Activated naive CD8-positive, alpha-beta T cell treated with anti-CD3 and anti-CD28 coated beads, Interleukin-2, amount 10 ng/mL, durations not matched to agents 7 days and 5 days (primary cell): ENCODE measurements at places on chromosomes 3 and 15. TPM values are rescaled to one million over a fixed set of nuclear protein-coding genes. Genes with fewer than 3 reads are reported as not detected.

IMPDH2 gene
- total RNA-seq, result 146 TPM

GRCh38 chr3:71237672-71238071 is 345.9 kb downstream of the FOXP1 start:
- no peaks in the 10 kb centered on the region for H3K27me3 ChIP-seq
- H3K4me1 ChIP-seq, result peaks cover 20% of the 10 kb centered on the region
- H3K27ac ChIP-seq, result no peak overlapping the region
- DNase-seq, result no peak
- peaks cover 22% of the 10 kb centered on the region for H3K36me3 ChIP-seq

GRCh38 chr15:98801234-98801561 is 152.9 kb downstream of the IGF1R start:
- H3K27me3 ChIP-seq, result no peaks in the 10 kb centered on the region
- peak overlapping the region; percentile 6 for H3K4me3 ChIP-seq
- DNase-seq, result no peak
- no peaks in the 10 kb centered on the region for H3K36me3 ChIP-seq
- no peak overlapping the region for H3K27ac ChIP-seq

SPATA12 gene
- not detected for total RNA-seq

DNA sequence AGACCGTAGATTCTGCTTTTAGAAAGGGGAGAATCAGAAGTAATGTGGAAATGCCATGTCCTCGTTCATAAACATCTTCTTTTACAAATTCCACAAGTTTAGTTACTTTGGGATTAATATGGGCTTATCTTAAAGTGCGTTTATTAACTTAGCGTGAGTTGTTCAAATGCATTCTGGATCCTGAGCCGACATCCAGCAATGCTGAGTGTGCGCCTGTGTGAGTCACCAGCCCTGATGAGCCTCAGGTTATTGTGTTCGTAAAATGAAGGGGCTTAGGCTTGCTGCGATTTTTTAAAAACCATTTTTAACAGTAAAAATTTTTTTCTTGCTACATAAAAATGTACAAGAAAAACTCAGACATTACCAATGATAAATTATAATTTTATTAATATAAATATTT is 57.9 kb downstream of the TFRC start:
- no peak overlapping the region for H3K4me3 ChIP-seq
- H3K27ac ChIP-seq, result no peak overlapping the region
- peaks cover 28% of the 10 kb centered on the region for H3K27me3 ChIP-seq
- no peaks in the 10 kb centered on the region for H3K36me3 ChIP-seq
- no peak for DNase-seq

GRCh38 chr3:189239616-189240015 is 67.8 kb downstream of the TPRG1 start:
- no peak overlapping the region for H3K4me3 ChIP-seq
- H3K4me1 ChIP-seq, result peaks cover 3% of the 10 kb centered on the region
- H3K36me3 ChIP-seq, result no peaks in the 10 kb centered on the region
- no peak overlapping the region for H3K27ac ChIP-seq
- peaks cover 2% of the 10 kb centered on the region for H3K27me3 ChIP-seq
- no peak for DNase-seq

- no peak overlapping the region for H3K4me3 ChIP-seq
- H3K36me3 ChIP-seq, result peaks cover 20% of the 10 kb centered on the region
- peaks cover 7% of the 10 kb centered on the region for H3K4me1 ChIP-seq
- no peak overlapping the region for H3K27ac ChIP-seq
- DNase-seq, result no peak
- H3K27me3 ChIP-seq, result no peaks in the 10 kb centered on the region
These were observed 42.4 kb downstream of the GABPB1 start for GRCh38 chr15:50312636-50313035.

GRCh38 chr15:66883284-66883911 is 181.4 kb downstream of the SMAD6 start:
- H3K36me3 ChIP-seq, result no peaks in the 10 kb centered on the region
- no peak overlapping the region for H3K4me3 ChIP-seq
- no peak overlapping the region for H3K27ac ChIP-seq
- H3K27me3 ChIP-seq, result peaks cover 12% of the 10 kb centered on the region
- DNase-seq, result peak; percentile 2
- no peaks in the 10 kb centered on the region for H3K4me1 ChIP-seq

- no peak for DNase-seq
- no peak overlapping the region for H3K27ac ChIP-seq
- peaks cover 2% of the 10 kb centered on the region for H3K4me1 ChIP-seq
- H3K36me3 ChIP-seq, result peaks cover 2% of the 10 kb centered on the region
- no peaks in the 10 kb centered on the region for H3K27me3 ChIP-seq
These were observed 108.5 kb downstream of the ASB7 start for GRCh38 chr15:100710744-100711515.

- H3K27me3 ChIP-seq, result no peaks in the 10 kb centered on the region
- no peak overlapping the region for H3K4me3 ChIP-seq
- no peak for DNase-seq
- peak overlapping the region; percentile 76 for H3K27ac ChIP-seq
- H3K36me3 ChIP-seq, result peaks cover 25% of the 10 kb centered on the region
These were observed 33.4 kb upstream of the ZNF609 start for GRCh38 chr15:64426845-64427465.

ATP13A4 gene
- total RNA-seq, result 4.0 TPM

DNA sequence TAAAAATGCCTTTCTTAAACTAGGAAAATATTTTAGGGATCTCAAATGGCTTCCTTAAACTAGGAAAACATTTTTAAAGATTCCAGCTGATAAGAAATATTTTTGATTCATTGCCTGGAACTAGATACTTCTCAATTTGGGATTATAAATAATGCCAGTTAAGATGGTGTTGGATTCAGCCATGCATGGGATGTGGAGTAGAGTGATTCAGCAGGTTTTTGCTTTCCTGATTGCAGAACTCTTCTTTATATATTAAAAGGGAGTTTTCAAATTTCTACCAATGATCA is 15.6 kb downstream of the FILIP1L start:
- H3K4me3 ChIP-seq, result no peak overlapping the region
- peaks cover 47% of the 10 kb centered on the region for H3K36me3 ChIP-seq
- H3K27me3 ChIP-seq, result no peaks in the 10 kb centered on the region
- peaks cover 34% of the 10 kb centered on the region for H3K4me1 ChIP-seq

DNA sequence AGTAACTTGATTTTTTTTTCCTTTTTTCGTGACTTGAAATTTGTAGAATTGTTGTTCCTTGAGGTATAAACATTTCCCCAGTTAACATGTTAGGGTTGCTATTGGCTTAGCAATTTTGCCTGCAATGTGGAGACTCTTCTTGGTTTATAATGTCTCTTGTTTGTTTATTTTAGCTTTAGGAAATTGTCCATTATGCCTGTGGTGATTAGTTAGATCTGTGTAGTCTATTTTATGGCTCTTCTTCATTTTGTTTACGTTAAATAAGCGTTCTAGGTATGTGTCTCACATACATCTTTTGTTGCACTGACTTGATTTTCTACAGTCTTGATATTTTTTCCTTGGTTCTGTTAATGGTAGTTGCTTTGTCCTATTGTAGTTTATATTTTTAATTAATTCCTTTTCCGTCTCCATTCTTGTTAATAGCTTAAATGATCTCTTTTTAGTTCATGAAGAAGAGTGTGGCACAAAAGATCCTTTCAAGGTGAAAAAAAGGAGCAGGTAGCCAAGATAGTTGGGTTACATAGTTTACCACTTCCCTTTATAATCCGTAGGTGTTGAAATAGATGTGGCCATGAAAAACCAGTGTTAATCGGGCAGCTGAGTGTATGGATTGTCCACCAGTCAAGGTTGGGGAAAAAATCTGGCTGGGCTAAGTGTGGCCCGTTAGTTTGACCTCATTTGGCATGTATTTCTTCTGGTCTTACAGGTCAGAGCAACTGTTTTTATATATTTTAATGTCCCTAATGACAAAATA is 12.1 kb downstream of the IQGAP1 start:
- DNase-seq, result no peak
- peaks cover 34% of the 10 kb centered on the region for H3K36me3 ChIP-seq
- peaks cover 60% of the 10 kb centered on the region for H3K4me1 ChIP-seq
- H3K27me3 ChIP-seq, result no peaks in the 10 kb centered on the region
- H3K4me3 ChIP-seq, result peak overlapping the region; percentile 69

AMIGO3 gene
- total RNA-seq, result 2.0 TPM

- H3K36me3 ChIP-seq, result no peaks in the 10 kb centered on the region
- H3K27me3 ChIP-seq, result no peaks in the 10 kb centered on the region
- DNase-seq, result no peak
- H3K4me3 ChIP-seq, result no peak overlapping the region
- H3K4me1 ChIP-seq, result peaks cover 3% of the 10 kb centered on the region
These were observed 17.4 kb upstream of the TMPRSS7 start for GRCh38 chr3:112017091-112017490.

- no peaks in the 10 kb centered on the region for H3K36me3 ChIP-seq
- H3K4me1 ChIP-seq, result no peaks in the 10 kb centered on the region
- DNase-seq, result no peak
- no peak overlapping the region for H3K27ac ChIP-seq
- peaks cover 9% of the 10 kb centered on the region for H3K27me3 ChIP-seq
These were observed 48.3 kb downstream of the PRTG start for GRCh38 chr15:55694652-55695150.

SLC22A13 gene
- total RNA-seq, result 0.61 TPM

DNA sequence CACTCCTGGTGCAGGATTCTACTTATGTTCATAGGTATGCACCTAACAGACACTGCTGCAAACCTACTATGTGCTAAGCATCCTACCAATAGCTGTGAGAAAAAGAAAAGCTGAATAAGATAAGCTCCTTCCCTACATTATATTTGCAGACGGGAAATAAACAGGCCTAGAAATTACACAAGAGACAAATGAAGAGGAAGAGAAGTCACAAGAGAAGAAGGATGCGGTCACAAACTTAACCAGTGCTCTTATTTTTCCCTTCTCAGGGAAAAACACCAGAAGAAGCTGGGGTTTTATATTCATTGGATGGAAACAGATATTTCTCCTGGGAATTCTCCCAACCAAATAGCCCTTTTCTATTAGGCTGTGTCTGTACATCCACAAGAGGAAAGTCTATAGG is 109.7 kb upstream of the TRIM42 start:
- no peaks in the 10 kb centered on the region for H3K27me3 ChIP-seq
- no peak overlapping the region for H3K4me3 ChIP-seq
- DNase-seq, result no peak
- H3K4me1 ChIP-seq, result no peaks in the 10 kb centered on the region
- no peak overlapping the region for H3K27ac ChIP-seq

GRCh38 chr3:120460181-120460790 is 9.5 kb upstream of the FSTL1 start:
- H3K27ac ChIP-seq, result no peak overlapping the region
- H3K4me1 ChIP-seq, result peaks cover 11% of the 10 kb centered on the region
- no peaks in the 10 kb centered on the region for H3K36me3 ChIP-seq
- H3K27me3 ChIP-seq, result peaks cover 12% of the 10 kb centered on the region
- no peak for DNase-seq

CASR gene
- not detected for total RNA-seq

GRCh38 chr3:167507954-167508353 is 34.1 kb upstream of the SERPINI2 start:
- no peaks in the 10 kb centered on the region for H3K4me1 ChIP-seq
- no peak overlapping the region for H3K27ac ChIP-seq
- DNase-seq, result no peak
- no peaks in the 10 kb centered on the region for H3K36me3 ChIP-seq
- no peak overlapping the region for H3K4me3 ChIP-seq

ESYT3 gene
- 0.26 TPM for total RNA-seq

DNA sequence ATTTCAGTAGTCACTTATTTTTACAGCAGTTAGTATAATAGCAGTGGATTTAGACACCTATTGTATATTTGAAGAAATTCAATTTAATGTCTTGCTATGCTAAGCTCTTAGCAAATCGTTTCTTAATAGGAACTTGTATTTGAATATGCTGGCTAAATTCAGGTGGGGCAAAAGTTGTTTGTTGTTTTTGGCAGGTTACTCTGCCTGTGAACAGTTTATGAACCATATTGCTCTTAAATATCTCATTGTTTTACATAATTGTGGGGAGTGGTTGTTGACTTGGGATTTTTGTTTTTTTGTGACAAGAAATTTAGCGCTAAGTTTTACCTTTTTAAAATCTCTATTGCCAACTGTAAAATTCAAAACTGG is 43.4 kb downstream of the NR2C2 start:
- peaks cover 5% of the 10 kb centered on the region for H3K36me3 ChIP-seq
- peaks cover 20% of the 10 kb centered on the region for H3K4me1 ChIP-seq
- H3K4me3 ChIP-seq, result no peak overlapping the region
- no peaks in the 10 kb centered on the region for H3K27me3 ChIP-seq

FBXW12 gene
- not detected for total RNA-seq

- no peak for DNase-seq
- no peak overlapping the region for H3K4me3 ChIP-seq
- peaks cover 18% of the 10 kb centered on the region for H3K27me3 ChIP-seq
These were observed 111.6 kb downstream of the KBTBD8 start for GRCh38 chr3:67109651-67110204.

- H3K4me1 ChIP-seq, result peaks cover 18% of the 10 kb centered on the region
- H3K36me3 ChIP-seq, result peaks cover 2% of the 10 kb centered on the region
- DNase-seq, result no peak
- peaks cover 28% of the 10 kb centered on the region for H3K27me3 ChIP-seq
- H3K4me3 ChIP-seq, result no peak overlapping the region
These were observed 1.9 kb downstream of the GOLIM4 start for GRCh38 chr3:168093790-168094189.

DNA sequence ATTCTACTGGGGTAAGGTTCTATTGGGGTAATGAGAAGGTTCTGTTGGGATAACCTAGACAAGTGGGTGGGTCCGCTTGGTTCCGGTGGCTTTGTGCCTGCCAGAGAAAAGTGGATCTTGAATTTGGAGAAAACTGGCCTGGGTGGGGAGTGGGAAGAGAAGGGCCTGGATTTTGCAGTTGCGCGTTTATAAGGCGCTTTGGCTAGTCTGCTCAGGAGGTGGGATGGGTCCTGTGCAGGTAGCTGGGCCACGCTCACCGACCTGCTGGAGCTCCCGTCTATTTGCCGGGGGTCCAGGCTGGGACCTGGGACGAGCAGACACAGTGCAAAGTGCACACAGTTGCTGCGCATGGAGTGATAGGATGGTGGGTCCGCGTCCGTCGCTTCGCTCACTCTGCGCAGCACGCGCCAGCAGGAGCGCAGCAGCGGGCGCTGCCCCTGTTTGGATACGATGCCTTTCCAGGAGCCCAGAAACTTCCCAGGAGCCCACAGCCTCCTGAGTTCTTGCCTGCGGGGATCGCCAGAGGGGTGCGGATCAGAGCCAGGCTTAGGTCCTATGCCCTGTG is 1.3 kb upstream of the AP3B2 start:
- H3K4me3 ChIP-seq, result no peak overlapping the region
- H3K36me3 ChIP-seq, result no peaks in the 10 kb centered on the region
- no peaks in the 10 kb centered on the region for H3K4me1 ChIP-seq
- DNase-seq, result no peak
- H3K27me3 ChIP-seq, result peaks cover 9% of the 10 kb centered on the region
- H3K27ac ChIP-seq, result no peak overlapping the region

GRCh38 chr3:100319951-100320350 is 14.6 kb upstream of the NIT2 start:
- peaks cover 13% of the 10 kb centered on the region for H3K4me1 ChIP-seq
- no peak overlapping the region for H3K4me3 ChIP-seq
- H3K27ac ChIP-seq, result no peak overlapping the region
- no peak for DNase-seq
- no peaks in the 10 kb centered on the region for H3K27me3 ChIP-seq

CHRFAM7A gene
- total RNA-seq, result 2.7 TPM
